ENCODE measurements at places on chromosomes 2 and 18.

GRCh38 chr2:67412424-67412823, 15.3 kb downstream of the ETAA1 start:
- no peak for DNase-seq

DNA sequence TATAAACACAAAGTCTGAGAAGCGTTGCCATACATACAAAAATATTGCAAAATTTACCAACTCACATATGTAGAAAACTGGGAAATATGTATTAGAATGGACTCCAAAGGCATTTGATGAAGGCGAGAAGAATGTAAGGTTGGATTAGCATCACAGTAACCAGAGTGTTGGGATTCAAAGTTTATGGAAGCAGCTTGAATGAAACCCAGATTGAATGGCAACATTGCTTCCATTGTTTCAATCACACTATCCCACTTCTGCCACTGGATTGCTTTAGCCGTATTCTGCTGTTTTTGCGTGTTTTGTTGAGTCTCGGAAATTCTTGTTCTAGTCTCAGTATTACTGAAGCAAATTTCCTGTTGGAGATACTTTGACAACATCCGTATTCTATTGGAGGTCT, 609.0 kb upstream of the LRATD1 start:
- no peak for DNase-seq

GRCh38 chr18:25099895-25100294, 252.1 kb downstream of the ZNF521 start:
- DNase-seq = no peak

DNA sequence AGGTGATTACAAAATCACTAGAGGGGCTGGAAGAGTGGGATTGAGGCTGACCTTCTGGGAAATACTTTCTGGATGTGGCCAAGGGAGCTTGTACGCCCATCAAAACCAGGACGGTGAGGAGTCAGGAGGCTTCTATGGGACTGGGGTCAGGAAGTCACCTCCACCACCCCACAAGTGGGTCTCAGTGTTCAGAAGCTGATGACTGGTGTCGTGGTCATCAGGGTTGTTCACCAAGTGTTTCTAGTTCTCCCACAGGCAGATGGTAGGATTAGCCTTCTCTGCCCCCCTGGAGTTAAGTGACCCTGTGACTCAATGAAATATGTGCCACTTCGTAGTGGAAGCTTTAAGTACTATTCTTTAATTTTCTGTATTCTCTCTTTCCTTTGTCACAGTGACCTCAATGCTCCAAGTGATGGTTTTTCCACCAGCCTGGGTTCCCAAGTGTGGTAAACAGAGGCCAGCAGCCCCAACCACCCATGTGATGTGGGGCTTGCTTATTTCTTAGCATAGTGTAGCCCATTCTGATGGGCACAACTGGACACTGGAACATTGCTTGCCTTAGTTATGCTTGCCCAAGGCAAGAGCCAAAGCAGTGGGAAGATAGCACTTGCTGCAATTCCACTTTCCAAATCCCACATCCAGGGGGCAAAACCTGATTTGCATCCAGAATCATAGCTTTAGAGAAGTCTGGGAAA, 258.8 kb downstream of the CYP26B1 start:
- DNase-seq = no peak

GRCh38 chr2:221747289-221747972, 175.3 kb upstream of the EPHA4 start:
- no peak for DNase-seq

- DNase-seq = no peak
These were observed 15.4 kb downstream of the TMEM163 start for GRCh38 chr2:134703426-134703825.

DNA sequence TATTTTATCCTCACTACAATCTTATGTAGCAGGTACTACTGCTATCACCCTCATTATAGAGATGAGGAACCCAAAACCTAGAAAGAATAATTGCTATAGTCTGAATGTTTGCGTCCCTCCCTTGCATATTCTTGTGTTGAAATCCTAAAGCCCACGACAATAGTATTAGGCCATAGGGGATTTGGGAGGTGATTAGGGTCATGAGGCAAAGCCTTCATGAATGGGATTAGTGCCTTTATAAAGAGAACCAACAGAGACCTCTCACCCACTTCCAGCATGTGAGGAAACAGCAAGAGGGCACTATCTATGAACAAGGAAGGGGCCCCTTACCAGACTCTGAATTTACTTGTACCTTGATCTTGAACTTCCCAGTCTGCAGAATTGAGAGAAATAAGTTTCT, 500.3 kb upstream of the FAM98A start:
- DNase-seq = no peak

DNA sequence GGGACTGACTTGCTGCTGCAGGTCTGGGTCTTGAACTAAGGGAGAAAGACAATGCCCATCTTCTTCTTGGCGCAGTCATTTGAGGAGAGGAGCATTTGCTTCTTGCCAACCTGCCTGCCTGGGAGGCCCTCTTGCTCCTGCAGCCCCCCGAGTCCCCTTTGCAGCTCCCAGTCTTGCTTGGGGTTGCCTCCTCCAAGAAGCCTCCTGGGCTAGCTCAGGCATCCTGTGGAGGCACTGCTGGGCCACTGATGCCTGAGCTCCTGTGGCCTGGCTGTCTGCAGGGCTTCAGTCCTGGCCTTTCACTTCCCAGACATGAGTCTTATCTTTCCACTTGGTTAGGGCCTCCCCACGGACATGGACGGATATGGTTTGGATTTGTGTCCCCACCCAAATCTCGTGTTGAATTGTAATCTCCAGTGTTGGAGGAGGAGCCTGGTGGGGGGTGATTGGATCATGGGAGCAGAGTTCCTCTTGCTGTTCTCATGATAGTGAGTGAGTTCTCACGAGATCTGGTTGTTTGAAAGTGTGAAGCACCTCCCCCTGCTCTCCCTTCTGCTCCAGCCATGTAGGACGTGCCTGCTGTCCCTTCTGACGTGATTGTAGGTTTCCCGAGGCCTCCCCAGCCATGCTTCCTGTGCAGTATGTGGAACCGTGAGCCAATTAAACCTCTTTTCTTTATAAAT, 17.3 kb downstream of the HPCAL1 start:
- DNase-seq = no peak

DNA sequence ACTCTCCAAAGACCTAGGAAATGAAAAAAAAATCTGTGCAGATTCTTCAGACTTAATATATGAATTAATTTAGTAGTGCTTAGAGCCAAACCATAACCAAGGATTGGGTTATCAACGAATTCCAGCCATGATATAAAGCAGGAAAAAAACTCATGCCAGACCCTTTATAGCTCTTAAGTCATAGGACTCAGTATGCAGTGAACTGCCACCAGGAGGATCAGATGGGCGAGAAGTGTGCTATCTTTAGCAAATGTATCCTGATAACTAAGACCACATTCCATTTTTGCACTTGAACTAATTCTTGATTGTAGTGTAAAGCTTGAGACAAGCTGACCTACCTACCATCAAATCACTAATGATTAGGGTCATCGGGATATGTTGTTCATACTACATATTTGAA, 178.1 kb downstream of the IKZF2 start:
- DNase-seq = no peak

GRCh38 chr18:31439807-31440325, 7.7 kb upstream of the DSG3 start:
- DNase-seq = no peak

DNA sequence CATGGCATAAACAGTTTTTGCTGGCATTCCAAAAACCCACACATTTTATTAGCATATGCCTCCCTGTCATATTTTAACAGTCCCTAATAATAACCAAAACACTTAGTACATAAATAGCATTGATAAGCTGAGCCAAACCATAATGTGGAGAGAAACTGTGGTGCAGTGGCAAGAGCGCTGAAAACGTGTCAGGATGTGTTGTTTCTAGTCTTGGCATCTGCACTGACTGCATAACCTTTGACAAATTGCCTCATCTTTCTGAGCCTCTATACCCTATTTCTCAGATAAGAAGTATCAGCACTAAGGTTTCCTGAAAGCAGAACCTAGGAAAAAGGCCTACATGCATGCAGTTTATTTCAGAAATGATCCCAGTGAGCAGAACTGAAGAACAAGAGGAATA, 41.4 kb downstream of the RAD51AP2 start:
- no peak for DNase-seq

- DNase-seq = no peak
These were observed 107.5 kb downstream of the COLEC12 start for GRCh38 chr18:392928-393573.

- no peak for DNase-seq
These were observed 156.2 kb downstream of the WDSUB1 start for GRCh38 chr2:159130302-159130701.

- no peak for DNase-seq
These were observed 628.6 kb downstream of the CCDC85A start for GRCh38 chr2:56812432-56812831.

- DNase-seq = no peak
These were observed 297.3 kb downstream of the ETAA1 start for GRCh38 chr2:67694445-67694844.

GRCh38 chr2:232405943-232406510, 617 bp upstream of the ALPG start:
- no peak for DNase-seq

- no peak for DNase-seq
These were observed 845.9 kb downstream of the ERBB4 start for GRCh38 chr2:211692689-211693088.

GRCh38 chr2:225122583-225123486, 80.6 kb upstream of the DOCK10 start:
- no peak for DNase-seq

DNA sequence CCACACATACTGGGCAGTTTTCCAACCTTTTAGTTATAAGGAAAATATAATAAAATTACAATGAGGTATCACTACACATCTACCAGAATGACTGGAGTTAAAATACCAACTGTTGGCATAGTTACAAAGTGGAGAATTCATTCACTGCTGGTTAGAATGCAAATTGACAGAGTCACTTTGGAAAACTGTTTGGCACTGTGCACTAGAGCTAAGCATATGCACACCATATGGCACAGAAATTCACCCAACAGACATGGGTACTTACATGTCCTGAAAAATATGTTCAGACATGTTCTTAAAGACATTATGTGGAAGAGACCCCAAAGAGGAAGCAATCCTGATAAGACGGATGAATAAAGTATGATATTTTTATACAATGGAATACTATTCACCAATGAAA, 686.1 kb upstream of the RAB6C start:
- no peak for DNase-seq

DNA sequence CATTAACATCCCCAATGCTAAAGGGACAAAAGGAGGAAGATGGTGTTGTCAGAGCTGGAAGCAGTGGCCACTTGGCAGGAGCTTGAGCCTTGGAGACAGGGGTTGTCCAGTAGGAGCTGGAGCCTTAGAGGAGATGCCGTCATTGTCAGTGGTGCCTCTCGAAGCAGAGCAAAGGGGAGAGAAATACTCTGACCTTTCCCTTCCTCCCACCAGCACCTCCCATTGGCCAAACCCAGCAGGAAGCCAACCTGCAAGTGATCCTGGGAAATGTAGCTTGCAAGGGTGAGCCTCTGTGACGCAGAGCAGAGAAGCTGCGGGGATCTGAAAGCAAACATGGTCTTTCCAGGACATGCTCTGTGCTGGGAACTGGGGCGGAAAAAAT, 33.7 kb upstream of the MRPL19 start:
- no peak for DNase-seq

GRCh38 chr2:68643874-68644485, 601 bp downstream of the PROKR1 start:
- DNase-seq = no peak

- no peak for DNase-seq
These were observed 12.5 kb downstream of the NPC1 start for GRCh38 chr18:23573626-23574431.

DNA sequence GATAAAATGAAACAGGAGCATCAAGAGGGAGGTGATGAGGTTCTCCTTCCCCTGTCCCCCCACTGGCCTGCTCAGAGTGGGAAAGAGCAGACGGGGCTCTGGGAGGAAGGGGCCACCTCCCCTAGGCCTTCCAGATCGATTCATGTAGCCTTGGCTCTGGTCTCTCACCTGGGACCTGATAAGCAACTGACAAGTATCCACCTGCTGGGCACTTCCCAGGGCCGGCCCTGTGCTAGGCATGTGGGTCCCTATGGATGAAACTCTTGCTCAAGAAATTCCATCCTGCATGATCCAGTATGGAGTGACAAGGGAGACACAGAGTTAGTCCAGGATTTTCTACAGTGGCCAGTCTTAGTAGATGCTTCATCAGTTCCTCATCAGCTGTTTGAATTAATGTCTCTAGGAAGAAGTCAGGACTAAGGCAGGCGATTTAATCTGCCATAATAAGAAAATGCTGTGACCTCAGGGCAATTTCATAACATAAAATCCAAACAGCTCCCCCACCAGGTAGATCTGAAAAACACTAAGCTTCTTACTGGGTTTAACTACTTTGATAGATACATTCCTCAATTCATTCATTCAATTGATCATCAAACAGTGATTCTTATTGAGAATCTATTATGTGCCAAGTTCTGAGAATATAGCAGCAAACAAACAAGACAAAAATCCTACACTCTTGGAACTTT, 44.7 kb upstream of the ZFP36L2 start:
- no peak for DNase-seq

GRCh38 chr2:209005371-209005770, 418.5 kb upstream of the MAP2 start:
- no peak for DNase-seq

DNA sequence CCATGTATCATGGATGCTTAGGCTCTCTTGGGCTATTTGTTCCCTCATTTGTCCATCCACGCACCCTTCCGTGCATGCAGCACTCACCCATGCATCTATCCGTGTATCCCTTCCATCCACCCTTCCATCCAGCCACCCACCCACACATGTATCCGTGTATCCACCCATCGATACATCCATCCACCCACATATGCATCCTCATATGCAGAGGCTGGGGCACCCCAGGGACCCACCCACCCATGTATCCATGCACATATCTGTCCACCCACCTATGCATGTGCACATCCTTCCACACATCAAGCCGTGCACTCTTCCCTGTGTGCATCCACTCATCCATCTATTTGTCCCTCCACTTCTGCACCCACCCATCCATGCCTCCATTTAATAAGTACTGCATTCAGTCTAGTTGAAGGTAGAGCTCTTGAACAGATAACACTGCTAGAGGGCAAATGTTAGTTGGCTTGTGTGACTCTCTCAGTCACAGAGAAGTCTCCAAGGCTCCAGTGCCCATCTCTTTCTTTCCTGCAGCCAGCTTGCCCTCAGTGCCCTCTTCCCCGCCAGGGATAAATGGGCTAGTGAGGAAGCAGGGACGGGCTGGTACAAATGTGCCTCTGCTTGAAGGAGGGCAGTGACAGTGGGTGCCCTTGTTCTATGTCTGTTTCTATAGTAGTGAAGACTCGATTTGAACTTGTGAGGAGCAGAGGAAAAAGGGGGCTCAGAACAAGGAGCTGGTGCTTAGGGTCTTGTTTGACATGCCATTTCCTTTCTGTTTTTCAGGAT, 61.5 kb downstream of the EMILIN2 start:
- no peak for DNase-seq

Data from kidney capillary endothelial cell (primary cell).